Foreskin keratinocyte (primary cell): ENCODE measurements at places on chromosomes 6 and 20. TPM values are rescaled to one million over a fixed set of nuclear protein-coding genes. Genes with fewer than 3 reads are reported as not detected.
A peak's percentile ranks its signal among the peaks of the same experiment; 100 is the strongest.

Gene HLA-C
- polyA plus RNA-seq, result 153 and 234 TPM in 2 replicates

Gene MYB
- polyA plus RNA-seq, result 0.09 and 0.13 TPM in 2 replicates

Gene ATAT1
- 5.7 and 7.8 TPM in 2 replicates for polyA plus RNA-seq

Gene GGTLC1
- polyA plus RNA-seq, result not detected in 2 replicates

Gene NRSN1
- polyA plus RNA-seq, result not detected in 2 replicates

Gene EHMT2
- polyA plus RNA-seq, result 37.8 and 38.2 TPM in 2 replicates

- DNase-seq, result peak; percentile 63
These were observed 27.9 kb upstream of the BMP6 start for GRCh38 chr6:7697820-7698623.

DNA sequence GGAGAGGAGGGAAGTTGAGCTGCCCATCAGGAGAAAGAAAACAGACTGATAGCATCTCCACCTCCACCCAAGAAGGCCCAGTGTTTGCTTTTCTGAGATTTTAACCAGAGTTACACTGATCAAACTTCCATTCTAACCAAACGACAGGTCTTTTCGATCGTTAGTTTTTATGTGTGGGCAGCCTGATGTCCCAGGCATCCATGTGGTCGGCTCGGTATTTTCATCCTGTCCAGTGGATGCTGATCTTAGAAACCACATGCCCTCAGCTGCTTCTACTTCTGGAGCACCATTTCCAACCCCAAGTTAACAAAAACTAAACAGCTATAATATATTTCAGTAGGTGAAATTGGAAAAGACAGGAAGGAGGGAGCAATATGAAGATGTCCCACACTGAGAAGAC lies 536.8 kb upstream of the JAG1 start:
- no peak for DNase-seq

GRCh38 chr20:31608251-31608945 lies 3.3 kb downstream of the ID1 start:
- no peak for DNase-seq

DNA sequence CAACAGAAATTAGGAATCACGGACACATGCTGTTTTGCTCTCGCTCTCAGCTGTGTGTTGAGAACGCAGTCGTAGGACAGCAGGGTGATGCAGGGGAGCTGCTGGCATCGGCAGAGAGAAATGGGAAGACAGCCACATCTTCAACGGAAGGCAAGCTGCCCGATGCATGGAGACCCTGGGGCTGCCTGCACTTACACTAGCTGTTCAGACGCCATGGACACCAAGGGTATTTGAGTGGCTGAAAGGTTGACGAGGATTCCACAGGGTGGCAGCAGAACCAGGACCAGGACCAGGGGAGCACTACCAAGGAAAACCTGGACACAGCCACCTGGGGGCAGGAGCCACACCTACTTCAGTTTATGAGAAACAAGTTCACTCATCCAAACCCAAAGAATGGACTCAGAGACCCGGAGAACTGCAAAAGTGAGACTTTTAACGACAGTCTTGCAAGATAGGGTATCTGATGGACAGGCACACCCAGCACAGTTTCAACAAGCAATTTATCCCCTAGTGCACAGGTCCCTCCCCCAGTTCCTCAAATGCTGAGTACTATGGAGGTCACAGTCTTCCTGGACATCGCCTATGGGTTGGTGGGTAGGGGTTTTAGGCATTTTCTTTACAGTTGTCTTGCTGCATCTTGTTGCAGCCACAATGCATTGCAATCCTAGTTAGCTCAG lies 56.3 kb upstream of the ENTPD6 start:
- no peak for DNase-seq

DNA sequence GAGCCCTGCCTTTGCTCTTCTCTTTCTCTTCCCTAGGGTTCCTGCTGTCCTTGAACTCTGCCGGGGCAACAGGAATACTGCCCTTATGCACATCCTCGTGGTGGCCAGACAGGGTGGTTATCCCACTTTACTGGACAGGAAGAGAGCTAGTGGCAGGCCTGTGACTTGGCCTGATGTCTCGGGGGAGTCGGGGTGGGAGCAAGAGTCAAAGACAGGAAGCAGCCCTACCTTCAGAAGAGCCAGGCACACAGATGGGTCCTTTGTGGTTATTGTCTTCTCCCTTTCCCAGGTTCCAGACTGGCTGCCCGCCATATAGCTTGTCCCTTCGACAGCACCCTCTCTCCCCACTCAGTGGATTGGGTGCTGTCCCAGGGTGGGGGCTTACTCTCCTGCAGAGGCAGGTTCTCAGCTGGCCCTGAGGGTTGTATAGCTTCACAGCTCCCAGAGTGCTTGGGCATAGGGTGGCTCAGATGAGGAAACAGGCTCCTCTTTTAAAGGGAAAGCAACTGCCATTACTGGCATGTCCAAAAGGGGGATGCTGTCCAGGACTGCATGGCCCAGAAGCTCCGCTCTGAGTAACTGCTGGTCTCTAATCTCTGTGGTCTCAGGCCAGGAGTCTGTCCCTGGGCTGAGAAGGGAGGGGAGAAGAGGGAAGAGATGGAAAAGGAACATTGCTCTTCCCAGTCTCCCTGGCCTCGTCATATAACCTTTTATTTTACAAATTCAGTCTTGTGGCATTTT lies 17.3 kb downstream of the PLCG1 start:
- no peak for DNase-seq

DNA sequence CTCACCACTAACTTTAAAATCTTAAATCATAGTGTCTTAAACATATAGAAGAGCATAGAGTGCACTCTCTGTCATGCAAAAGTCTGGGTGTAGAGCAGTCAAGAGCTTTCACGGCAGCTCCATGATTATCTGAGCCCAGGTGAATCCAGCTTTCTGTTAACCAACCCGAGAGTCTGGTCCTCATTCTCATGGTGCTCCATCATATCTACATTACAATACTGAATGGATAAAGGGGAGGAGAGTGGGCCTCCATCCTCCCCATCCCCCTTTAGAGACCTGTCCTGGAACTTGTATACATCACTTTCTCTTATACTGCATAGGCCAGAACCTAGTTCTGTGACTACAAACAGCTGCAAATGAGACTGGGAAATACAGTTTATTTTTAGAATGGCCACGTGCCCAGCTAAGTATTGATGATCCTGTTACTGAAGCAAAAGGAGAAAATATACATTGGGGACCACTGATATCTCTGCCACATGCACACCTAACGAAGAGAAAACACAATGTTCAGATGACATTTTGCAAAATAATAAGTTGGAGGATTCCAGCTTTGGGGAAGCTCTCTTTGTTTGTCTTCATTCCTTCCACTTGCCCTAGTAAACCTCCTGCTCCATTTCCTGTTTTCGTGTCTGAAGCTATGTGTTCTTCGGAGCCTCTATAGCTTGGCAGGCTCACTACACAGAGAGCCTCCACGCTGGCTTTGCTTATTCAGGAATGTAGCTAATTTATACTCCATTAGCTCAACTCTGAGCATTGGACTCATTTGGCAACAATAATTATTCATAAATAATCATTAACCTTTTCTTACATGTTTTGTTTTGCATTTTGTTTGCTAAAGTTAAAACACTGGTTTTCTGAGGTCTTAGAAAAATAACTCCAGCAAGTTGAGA lies 110.1 kb downstream of the IYD start:
- no peak for DNase-seq

DNA sequence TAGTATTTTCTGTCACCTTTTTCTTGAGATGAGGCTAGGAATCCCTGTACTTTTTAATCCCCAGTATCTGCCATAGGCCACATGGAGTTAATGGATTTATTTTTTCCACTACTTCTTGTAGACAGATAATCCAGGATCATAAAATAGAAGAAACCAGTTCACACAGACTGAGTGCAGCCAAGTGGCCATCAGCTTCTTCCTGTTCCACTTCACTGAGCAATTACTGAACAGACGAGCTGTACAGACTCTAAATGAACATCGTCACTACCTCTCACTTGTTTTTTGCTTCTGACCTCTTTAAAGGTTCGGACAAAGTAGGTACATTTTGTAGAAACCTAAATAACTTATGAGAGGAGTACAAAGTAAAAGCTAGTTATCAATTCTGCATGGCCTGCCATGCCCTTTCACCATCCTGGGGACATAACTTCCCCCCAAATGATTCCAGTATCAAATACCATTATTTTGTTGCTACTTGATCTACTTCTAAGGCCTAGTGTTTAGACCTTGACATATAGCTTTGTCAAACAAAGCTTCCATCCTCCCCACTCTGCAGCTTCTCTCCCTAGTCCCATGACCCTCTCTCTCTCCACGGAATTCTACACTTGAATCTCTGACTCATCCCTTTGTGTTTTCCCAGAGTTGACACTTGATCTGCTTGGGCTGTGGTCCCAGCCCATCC lies 34.4 kb upstream of the ARHGAP18 start:
- no peak for DNase-seq
